ENCODE measurements at places on chromosomes 3 and 15.

GRCh38 chr15:63446255-63446654 is 58.1 kb upstream of the USP3 start:
- no peak for DNase-seq

GRCh38 chr15:28947221-28947674 is 61.5 kb downstream of the APBA2 start:
- DNase-seq: no peak

- no peak for DNase-seq
These were observed 722.0 kb upstream of the CFAP20DC start for GRCh38 chr3:59771768-59772181.

DNA sequence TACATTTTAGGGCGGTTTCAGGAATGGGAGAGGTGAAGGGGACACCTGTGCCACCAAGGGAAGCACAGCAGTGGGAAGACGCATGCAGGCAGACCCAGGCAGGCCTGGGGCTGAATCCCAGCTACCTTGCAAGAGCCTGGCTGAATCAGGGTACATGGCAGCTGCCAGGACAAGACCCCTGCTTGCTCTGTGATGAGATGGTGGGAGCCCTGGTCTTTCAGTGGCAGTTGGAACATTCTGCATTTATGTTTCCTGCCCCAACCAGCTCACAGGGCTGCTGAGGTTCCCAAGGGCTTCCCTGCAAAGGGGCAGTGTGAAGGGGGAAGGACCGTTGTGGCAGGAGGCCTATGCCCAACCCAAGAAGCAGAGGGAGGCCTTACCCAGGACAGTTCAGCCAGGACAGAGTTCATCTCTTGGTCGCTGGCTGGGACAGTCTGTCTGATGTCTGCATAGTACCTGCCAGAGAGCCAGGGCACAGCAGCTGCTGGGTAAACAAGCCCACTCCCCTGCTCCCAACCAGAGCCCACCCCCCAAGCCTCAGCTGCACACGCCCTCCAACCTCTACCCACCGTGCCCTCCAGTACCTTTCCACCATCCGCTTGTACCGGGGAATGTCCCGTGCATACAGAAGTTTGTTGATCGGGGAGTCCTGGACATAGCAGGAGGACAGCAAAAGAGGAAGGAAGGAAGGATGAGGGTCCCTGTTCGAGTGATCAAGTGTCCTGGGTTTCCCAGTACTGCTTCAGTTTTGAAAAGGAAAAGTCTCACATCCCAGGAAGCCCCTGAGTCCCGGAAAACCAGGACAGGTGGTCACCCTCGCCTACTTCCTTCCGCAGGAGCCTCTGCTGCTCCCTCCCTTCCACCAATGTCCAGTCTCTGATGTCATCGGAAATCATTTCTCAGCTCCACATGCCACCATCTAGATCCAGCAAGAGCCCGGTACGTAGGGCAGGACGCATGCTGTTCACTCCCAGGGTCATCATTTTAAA is 23.1 kb downstream of the PLXNB1 start:
- DNase-seq: no peak

DNA sequence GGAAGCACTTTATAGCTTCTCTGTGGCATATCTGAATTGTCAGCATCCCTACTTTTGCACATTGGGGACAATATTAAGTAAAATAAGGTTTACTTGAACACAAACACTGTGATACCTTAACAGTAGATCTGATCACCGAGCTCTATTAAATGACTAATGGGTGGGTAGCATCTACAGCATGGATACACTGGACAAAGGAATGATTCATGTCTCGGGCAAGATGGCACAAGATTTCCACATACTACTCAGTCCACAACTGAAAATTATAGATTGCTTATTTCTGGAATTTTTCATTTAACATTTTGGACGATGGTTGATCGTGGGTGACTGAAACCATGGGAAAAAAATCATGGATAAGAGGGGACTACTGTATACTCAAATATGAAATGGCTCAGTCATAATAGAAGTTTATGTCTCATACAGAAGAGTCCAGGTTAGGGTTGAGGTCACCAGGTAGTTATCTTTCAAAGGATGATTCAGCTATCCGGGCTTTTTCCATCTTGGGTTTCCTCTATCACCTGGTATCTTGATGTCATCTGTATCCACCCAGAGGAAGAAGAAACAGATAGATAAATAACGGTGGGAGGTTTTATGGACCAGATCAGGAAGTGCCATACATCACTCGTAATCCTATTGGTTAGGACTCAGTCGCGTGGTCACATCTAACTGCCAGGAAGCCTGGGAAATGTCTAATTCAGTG is 320.0 kb upstream of the RARB start:
- DNase-seq: no peak

- DNase-seq: no peak
These were observed 100.7 kb downstream of the MEX3B start for GRCh38 chr15:81945014-81945615.

DNA sequence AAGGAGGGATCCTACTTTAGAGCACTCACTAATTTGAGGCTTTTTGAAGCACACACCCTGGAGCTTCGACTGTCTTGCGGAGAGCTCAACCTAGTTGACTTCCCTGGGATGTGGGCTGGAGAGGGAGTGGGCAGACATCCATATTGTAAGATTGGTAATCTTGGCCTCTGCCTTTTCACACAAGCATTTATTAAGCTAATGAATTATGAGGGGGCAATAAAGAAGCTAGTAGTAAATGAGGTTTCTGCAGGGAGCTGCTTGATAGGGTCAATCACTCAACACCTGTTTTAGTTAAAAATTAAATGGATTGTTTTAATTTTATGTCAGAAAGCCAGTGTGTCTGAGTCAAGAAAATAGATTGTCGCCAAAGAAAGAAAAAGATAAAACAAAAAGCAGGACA is 76.3 kb downstream of the PDZRN3 start:
- DNase-seq: no peak

GRCh38 chr3:157232141-157232540 is 72.2 kb upstream of the CCNL1 start:
- no peak for DNase-seq

GRCh38 chr3:194731506-194732073 is 45.9 kb downstream of the FAM43A start:
- no peak for DNase-seq

DNA sequence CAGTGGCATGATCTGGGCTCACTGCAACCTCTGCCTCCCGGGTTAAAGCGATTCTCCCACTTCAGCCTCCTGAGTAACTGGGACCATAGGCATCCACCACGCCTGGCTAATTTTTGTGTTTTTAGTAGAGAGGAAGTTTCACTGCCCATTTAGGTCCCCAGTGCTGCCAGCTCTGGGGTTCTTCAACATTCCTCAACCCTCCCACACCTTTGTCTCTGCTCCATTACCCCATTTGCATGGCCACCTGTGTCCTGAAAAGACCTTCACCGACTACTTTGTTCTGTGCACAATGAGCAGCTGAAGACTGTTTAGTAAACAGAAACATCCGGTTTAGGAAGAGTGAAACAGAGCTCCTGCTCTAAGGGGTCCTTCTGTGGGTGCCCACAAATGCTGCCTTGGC is 92.0 kb downstream of the FAM43A start:
- DNase-seq: no peak

DNA sequence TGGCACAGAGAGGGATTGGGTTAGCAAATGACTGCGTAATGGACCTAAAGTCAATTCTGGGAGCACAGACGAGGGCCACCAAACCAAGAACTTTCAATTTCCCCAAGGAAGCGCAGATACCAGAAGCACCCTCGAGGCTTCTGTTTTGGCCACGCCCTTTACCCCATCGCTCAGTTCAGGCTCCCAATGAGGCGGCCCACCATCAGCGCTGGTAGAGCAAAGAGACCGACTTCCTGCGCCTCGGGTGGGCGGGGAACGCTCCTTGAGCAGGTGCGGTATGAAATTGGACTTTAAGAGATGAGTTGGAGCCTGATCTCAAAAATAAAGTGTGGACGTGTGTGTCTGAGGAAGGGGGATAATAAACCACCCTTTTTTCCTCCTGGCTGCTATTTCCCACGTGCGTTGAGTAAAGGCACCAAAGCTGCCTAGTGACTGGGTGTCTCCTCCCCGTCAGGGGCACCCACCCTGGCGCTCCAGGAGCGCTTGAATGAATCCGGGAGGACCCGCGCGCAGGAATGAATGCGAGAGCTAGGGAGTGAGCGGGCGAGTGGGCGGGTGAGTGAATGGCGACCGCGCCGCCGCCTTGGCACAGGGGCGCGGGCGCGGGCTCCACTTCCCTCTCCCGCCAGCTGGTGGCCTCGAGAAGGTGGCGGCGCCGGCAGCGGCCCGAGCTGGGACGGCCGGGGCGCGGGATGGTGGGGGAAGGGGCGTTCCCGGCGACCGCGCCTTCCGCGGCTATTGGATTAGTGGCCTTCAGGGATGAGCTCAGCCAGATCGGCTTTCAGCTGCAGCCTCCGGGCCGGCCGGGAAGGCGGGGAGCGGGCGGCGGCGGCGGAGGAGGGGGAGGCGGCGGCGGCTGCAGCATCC is at the start of gene SPSB4:
Gene SPSB4 (plus strand): TSS at position 772 of the 867 bp plus-strand sequence. CDS start 14,758 bp downstream, outside the sequence.
- DNase-seq: no peak

- DNase-seq: no peak
These were observed 158.3 kb downstream of the SLCO3A1 start for GRCh38 chr15:92011611-92012367.

- no peak for DNase-seq
These were observed 64.1 kb upstream of the RPL32 start for GRCh38 chr3:12905316-12906071.

Data from stimulated activated CD4-positive, alpha-beta T cell treated with anti-CD3 and anti-CD28 coated beads, Interleukin-1b, Interleukin-23, amount 100 ng/mL, for 1 hour (primary cell).